ENCODE measurements at places on chromosomes 16 and 17. TPM values are rescaled to one million over a fixed set of nuclear protein-coding genes. Genes with fewer than 3 reads are reported as not detected.

HEATR9 gene
- not detected for polyA plus RNA-seq

PDE6G gene
- 1.1 TPM for polyA plus RNA-seq

CPNE7 gene
- 0.48 TPM for polyA plus RNA-seq

KRTAP9-2 gene
- not detected for polyA plus RNA-seq

NPIPA2 gene
- polyA plus RNA-seq, result not detected

COASY gene
- polyA plus RNA-seq, result 56.1 TPM

TBC1D3G gene
- not detected for polyA plus RNA-seq

TAC4 gene
- polyA plus RNA-seq, result not detected

GDPD1 gene
- polyA plus RNA-seq, result 2.6 TPM

PRSS21 gene
- polyA plus RNA-seq, result 8.4 TPM

DNA sequence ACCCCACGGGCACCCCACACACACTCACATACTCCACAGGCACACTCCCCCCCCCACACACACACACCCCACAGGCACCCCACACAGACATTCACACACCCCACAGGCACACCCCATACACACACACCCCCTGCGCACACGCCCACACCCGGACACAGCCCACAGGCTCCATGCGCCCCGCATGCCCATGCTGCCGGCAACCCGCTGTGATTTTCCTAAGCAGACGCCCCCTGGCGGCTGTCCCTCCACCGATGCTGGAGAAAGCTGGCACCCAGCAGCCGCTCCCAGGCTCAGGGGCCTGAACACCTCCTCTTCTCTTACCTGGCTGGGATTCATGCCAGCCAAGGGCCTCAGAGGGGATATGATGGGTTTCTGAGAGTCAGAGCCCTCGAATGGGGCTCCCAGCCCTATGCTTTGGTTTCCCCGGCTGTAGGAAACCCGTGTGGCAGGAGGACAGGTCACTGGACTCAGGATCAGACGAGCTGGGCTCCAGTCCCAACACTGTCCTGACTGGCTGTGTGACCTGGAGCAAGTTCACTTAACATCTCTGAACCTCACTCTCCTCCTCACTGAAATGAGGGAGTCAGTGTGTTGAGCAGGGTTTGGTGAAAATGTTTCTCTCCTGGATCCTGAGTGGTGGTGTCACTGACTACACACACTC is 19.6 kb upstream of the TNFRSF13B start:
- peak; percentile 57 for DNase-seq

GRCh38 chr16:89709716-89710432 is 8.4 kb upstream of the SPATA2L start:
- DNase-seq, result no peak

GRCh38 chr16:89115216-89115861 is 21.7 kb downstream of the ACSF3 start:
- peak; percentile 88 for DNase-seq

DNA sequence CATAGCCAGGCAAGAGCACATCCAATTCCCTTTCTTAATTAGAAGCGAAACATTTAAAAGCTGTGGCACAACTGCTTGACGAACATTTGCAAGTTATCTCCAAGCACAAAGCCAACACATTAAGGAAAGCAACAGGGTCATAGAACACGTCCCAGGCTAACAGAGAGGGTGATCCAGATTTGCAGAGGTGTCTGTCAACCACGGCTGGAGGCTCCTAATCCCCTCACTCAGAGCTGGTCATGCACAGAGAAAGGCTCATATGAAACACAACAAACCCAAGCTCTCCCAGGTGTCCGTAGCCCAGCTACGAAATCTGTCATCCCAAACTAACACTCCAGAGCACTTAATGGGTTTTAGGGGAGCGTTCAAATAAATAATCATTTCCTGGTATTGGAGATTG is 276.1 kb downstream of the SLC39A11 start:
- no peak for DNase-seq

- no peak for DNase-seq
Observed at GRCh38 chr16:9484881-9485280, 393.4 kb downstream of the HAPSTR1 start.

GRCh38 chr17:33451221-33451620 is 158.1 kb upstream of the ASIC2 start:
- no peak for DNase-seq

DNA sequence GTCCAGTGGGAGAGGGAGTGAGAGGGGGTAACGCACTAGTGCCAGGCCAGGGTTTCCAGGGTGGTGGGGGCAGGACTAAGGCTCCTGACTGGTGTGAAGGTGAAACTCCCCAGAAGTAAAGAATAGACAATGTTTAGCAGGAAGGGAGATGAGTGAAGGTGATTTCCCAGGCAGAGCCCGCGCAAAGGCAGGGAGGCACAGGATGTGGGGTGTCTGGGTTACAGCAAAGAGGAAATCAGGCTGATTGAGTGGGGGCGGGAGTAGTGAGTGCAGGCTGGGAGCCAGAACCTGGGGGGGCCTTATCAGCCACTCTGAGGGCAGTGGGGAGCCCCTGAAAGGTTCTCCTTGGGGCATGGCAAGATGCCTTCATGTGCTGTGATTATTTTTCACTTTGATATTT is 167.5 kb downstream of the UTP18 start:
- DNase-seq, result peak; percentile 47

GRCh38 chr17:38728290-38728831 is 1.8 kb upstream of the CISD3 start:
- DNase-seq, result peak; percentile 57

GRCh38 chr17:15409721-15410250 is 57.6 kb downstream of the CDRT4 start:
- no peak for DNase-seq

DNA sequence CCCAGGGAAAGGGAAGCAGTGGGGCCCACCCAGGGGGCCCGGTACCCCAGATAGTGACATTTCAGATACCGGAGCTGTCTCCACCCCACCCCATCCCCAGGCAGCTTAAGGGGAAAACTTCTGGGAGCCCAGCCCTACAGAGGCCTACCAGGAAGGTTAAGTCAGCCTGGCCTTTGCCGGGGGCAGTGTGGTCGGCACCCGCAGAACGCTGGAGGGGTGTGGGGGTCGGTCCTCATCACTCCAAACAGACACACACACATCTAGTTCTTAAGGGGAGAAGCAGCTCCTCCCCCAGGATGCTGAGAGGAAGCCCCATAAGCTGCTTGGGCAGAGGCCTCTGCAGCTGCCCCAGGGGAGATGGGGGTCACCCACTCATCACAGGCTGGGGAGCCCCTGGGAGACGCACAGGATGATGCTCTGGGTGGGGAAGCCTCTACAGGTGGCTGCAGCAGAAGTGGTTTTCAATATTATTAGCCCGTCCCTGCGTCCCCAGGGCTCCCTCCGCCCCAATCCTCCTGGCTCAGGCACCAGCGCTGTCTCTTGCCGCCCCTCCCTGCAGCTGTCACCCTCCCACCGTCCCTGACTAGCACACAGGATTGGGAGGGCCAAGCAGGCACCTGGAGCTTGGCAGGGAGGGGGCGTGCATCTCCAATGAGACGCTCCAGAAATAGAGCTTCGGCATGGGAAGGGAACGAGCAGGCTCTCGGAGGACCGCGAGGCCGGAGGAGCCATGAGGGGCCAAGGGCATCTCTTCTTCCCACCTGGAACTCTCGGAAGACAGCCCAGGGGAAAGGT is 1.4 kb upstream of the ABR start:
- DNase-seq, result no peak

DNA sequence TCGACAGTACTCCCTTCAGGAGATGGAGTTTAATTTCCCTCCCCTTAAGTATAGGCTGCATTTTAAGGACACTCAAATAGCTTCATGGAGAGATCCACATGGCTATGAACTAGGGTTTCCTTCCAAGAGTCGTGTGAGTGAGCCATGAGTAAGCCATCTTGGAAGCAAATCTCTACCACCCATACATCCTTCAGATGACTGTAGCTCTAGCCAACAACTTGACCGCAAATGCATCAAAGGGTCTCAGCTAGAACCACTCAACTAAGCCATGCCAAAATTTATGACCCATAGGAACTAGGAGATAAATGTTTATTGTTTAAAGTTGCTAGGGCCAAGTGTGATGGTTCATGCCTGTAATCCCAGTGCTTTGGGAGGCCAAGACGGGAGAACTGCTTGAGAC is 43.4 kb downstream of the METTL16 start:
- DNase-seq, result no peak

GRCh38 chr17:879546-880442 is 97.6 kb downstream of the MRM3 start:
- DNase-seq, result peak; percentile 81

DNA sequence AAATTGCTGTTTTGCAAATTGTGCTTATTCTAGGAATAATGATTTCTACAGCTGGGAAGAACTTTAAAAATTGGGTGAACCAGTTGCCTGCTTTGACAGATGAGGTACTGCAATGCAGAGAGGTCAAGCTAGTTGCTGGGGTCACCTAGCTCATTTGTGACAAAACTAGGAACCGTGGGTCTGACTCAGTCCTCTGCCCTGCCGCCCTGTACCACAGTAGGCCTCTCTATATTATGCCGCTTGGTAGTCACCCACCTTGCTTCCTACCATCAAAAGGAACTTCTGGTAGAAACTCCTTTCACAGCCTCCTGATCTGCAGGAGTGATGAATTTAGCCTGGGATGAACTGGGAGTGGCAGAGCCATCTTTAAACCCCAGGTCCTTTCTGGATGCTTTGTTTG is 105.7 kb downstream of the PITPNC1 start:
- DNase-seq, result no peak

GRCh38 chr16:22736791-22737190 is 77.2 kb upstream of the HS3ST2 start:
- DNase-seq, result no peak

- DNase-seq, result no peak
Observed at GRCh38 chr17:40535924-40536294, 29.4 kb downstream of the CCR7 start.

DNA sequence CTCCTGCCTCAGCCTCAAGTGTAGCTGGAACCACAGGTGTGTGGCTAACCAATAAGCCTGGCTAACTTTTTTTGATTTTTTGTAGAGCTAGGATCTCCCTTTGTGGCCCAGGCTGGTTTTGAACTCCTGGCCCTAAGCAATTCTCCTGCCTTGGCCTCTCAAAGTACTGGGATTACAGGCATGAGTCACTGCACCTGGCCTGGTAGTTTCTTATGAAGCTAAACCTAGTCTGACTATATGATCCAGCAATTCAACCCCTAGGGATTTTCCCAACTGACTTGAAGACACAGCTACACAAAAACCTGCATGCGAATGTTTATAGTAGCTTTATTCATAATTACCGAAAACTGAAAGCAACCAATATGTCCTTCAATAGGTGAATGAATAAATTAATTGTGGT is 176.2 kb upstream of the IRX3 start:
- DNase-seq, result no peak

DNA sequence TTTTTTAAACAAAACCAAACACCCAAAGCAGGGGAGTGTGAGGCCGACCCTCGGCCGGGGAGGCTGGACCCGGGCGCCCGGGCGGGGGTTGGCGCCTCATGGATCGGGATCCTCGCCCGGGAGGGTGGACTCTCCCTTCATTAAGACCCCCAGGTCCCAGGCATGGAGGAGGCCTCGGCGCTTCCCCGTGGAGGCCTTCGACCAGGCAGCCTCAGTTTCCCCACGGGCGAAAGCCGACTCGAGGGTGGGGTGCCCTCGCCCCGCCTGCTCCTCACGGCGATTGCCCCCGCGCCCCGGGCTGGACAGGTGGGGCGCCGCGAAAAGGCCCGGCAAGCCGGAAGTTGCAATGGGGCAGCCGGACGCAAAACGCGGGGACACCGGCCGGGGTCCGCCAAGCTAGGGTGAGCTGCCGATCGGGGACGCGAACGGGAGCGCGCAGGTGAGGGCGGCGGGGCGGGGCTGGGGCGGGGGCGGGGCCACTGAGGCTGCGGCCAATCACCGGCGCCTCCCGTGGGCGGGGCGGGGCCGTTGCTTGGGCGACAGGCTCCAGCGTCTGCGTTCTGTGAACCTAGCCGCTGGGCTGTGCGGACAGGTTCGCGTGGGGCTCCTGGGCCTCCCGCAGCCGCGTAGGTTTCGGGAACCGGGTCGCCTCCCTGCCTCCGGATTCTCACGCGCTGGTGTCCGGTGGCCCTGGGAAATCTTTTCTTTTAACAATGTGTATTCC is 6.0 kb upstream of the ZNF205 start:
- DNase-seq, result peak; percentile 88

GRCh38 chr16:26281381-26282110 is 589.8 kb downstream of the HS3ST4 start:
- DNase-seq, result no peak

DNA sequence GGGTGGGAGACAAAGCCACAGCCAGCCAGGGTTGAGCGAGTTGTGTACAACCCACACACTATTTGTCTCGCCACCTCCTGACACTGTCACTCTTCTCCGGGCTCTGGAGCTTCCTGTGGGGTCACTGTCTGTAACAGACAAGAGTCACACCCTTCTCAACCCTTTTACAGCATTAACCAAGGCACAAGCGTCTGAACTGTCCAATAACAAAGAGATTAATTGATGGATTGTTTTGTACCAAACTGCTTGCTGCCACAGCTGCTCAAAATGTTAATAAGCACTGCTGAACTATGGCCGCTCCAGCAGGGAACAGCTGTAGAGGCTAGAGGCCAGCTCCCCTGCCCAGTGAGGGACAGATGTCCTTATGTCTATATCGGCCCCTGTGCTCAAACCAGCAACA is 25.2 kb upstream of the HYDIN start:
- DNase-seq, result no peak

- no peak for DNase-seq
Observed at GRCh38 chr17:41975099-41976083, 8.8 kb downstream of the CNP start.

DNA sequence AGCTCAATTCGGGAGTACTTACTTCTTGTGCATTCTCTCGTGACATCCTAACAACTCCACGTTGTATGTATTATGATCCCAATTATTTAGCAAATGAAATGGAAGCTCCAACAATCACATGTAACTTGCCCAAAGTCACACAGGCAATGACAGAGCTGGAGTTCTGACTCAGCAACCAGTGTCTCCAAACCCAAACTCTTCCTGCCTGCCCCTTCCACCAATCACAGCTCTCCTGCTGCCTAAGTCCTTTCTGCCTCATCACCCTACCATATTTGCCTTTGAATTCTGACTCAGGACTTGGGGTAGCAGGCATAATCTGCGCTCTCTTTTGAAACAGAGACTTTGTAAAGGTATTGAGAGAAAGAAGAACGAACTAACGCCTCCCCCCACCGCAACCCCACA is 245.2 kb upstream of the MAF start:
- DNase-seq, result no peak
